ENCODE measurements at places on chromosomes 3 and 15.
A peak's percentile ranks its signal among the peaks of the same experiment; 100 is the strongest.

- DNase-seq, result no peak
Measured at GRCh38 chr3:12585970-12586369, 29.1 kb downstream of the MKRN2 start.

DNA sequence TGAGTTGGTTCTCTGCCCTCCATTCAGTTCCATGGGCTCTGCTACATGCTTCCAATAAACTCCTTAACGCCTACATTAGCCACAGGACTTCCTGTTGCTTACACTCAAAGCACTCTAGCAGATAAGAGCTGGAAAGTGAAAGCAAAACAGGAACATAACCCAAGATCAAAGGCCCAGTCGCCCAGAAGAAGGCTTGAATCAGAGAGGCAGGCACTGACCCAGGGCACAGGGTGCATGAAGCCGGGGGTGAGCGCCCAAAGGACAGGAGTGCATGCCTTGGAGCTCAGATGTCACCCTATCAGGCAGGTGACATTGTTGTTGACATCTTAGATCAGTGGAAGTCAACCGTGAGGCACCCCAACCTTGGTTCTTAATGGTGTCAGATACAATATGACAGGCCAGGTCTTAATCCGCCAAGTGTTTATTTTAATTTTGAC lies 235.1 kb downstream of the UACA start:
- peak; percentile 86 for DNase-seq

- no peak for DNase-seq
Measured at GRCh38 chr15:40471105-40471807, 472 bp downstream of the CHST14 start.

DNA sequence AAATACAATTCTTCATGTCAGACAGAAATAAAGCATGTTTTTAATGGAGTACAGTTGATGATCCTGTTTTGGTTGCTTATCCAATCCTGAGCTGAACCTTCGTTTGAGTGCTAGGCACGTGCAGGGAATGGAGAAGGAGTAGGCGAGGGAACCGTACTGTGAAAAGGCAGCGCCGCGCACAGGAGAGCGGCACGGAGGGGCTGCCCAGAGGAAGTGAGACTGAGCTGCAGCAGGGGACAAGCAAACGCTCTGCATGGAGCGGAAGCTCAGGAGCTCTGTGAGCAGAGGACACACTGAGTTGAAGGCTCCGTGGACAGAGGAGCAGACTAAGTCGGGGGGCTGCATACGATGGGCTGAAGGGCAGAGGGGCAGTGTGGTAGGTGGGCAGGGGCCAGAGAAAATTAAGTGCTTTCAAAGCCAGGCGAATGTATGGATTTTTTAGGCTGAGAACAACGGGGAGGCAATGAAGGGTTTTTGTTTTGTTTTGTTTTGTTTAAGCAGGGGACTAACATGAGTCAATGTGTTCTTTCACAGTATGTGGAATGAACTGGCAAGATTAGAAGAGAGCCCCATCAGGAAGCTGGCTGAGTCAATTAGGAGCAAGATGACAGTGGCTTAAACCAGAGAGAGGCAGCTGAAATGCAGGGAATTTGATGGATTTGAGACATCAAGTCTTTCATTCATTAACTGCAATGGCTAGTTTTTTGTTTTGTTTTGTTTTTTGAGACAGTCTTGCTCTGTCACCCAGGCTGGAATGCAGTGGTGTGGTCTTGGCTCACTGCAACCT lies 23.8 kb upstream of the TM2D3 start:
- DNase-seq, result no peak

- no peak for DNase-seq
Measured at GRCh38 chr3:127903611-127904375, 11.2 kb upstream of the KBTBD12 start.

GRCh38 chr3:11619946-11620652 lies 23.6 kb downstream of the VGLL4 start:
- DNase-seq, result no peak

- peak; percentile 31 for DNase-seq
Measured at GRCh38 chr3:180278583-180279188, 241.9 kb upstream of the PEX5L start.

DNA sequence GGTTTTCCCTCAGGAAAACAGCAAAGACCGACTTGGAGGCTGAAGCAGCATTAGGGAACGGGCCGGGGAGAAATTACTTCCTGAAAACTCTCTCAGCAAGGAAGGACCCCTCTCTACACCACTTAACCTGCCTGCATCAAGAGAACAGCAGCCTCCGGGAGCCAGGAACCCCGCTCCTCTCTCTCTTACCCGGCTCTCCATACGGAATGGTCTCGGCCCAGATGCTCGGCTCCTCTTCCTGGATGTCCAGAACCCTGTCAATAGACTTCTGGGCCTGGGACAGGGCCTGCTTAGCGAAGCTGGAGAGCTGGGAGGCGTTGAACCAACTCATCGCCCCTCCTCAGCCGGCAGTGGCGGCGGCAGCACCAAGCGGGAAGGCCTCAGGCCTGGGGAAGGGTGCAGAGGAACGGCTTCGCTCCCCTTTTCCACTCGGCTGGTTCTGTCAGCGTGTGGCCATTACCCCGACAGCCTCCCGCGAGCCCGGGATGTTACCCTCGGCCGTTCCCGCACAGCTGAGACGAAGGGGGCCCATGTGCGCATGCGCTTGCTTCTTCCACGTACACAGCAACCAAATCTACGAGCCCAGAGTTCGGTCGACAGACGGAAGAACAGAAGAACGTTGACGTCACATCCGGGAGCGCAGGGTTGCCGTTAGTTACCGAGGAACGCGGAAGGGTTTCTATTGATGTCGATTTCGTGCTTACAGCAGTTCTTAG lies at the start of gene TMF1:
TSS of gene TMF1 (minus strand) at position 578 of the 716 bp plus-strand sequence. CDS start at position 331, 247 bp downstream.
- DNase-seq, result peak; percentile 96

GRCh38 chr3:138284079-138284478 lies 45.6 kb downstream of the NME9 start:
- DNase-seq, result no peak

DNA sequence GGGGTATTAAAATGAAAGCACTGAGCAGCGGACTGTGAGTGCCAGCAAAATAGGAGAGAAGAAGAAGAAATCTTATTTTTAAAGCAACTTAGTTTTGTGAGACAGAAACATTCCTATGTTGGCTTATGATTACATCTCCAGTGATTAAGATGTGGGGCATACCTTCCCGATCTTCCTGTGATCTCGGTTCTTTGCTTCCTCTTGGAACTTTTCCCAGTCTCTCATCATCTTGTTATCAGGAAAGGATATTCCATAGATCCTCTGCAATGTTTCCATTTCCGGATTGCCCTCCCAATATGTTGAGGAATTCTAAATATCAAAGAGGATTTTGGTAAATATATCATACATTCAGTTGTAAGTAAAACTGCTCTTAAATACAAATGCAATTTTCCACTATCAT lies 22.2 kb downstream of the TARS3 start:
- DNase-seq, result no peak

GRCh38 chr15:48569591-48570302 lies 75.8 kb downstream of the FBN1 start:
- DNase-seq, result no peak

DNA sequence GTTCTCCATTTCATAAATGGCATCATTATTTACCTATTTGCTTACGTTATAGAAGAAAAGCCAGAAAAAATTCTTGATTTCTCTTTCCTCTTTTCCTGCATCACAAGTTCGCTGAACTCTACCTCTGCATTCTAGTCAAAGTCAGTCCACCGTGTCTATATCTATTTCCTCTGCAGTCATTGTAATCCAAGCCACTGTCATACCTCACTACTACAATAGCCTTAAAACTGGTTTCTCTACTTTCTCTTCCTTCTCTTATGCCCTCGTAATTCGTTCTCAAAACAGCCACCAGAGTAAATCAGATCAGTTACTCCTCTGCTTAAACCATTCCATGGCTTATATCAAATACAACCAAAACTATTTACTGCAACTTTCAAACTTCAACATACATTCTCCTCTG lies 13.4 kb upstream of the FAM81A start:
- DNase-seq, result no peak

DNA sequence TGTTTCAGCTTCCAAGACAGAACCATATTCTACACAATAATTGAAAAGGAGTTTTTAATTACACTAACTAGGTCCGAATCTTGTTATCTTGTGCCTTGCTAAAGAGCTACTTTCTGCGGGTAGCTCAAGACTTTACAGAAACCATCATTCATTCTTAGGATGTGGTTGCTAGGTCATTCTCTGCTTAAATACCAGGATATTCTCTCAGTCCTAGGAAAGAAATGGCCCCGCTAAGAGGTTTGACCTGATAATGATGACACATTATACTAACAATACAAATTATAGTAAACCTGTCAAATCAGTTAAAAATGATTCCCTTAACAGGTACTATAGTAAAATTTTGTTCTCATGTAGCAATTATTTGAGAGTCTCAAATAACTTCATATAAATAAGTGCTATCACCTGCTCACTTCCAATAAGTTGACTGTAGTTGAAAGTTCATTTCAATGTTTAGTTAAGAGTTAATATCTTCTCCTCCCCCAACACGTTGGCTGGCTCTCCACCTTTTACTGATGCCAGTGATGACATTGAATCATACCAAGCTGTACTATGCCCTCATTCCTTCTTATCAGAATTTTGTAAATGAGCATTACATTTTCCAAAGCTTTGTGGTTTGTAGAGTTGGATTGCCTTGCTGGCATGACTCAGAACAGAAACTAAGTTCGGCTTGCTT lies 3.6 kb upstream of the C3orf85 start:
- DNase-seq, result no peak

- no peak for DNase-seq
Measured at GRCh38 chr3:127497676-127498075, 92.9 kb downstream of the TPRA1 start.

- peak; percentile 4 for DNase-seq
Measured at GRCh38 chr3:186381424-186382216, 19.6 kb upstream of the DGKG start.

DNA sequence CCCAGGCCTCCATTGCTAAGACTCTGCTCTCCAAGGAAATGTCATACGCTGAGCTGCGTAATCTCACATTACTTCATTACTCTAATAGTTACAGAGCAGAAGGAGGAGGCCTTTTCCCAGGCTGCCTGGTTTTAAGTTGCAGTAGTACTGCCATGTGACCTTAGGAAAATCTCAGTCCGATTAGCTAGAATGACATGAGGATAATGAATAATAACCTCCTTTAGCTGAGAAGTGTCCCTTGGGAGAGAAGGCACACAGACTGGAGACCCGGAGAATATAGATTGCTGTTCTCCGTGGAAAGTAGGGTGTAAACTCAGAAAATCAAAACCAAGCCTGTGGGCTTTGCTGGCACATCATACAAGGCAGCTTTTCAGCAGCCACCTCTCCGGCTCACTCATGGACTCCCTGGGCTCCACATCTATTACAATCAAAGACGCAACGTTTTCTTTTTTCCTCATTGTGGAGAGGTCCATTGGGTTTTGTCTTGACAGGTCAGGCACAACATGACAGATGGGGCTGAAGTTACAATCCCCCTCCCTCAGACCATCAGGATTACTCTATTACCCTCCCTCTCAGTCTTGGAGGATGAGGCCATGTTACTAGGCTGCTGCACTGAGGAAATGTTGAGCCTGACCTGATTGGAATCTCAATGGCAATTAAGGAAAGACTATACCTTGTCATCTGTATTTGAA lies 134.8 kb upstream of the MB21D2 start:
- DNase-seq, result no peak

DNA sequence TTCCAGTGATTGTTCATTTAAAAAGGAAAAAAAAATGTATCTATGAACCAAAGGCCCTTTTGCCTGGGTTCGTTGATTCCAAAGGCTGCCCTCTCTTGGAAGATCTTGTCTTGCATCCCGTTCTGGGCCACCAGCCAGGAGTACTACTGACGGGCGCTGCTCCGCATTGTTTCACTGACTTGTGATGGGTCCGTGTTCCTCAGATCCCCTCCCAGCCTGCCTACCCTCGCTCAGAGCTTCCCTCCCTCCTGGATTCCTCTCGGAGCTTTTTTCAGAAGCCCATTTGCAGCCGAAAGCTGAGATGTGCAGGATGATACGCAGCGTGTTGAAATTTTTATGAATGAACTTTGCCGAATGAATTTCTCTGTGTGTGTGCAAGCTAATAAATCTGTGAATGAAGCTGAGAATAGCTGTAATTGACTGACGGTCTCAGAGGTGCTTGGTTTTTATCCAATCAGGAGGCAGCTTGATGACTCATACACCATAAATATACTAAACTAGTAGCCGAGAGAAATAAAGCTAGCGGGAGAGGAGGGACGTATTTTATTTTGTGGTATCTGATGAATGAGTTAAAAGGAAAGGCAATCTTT lies at the start of gene SHC4:
TSS of gene SHC4 (minus strand) at position 396 of the 590 bp plus-strand sequence. CDS start 904 bp downstream, outside the sequence.
- DNase-seq, result peak; percentile 8

GRCh38 chr3:36060950-36061349 lies 319.4 kb upstream of the STAC start:
- DNase-seq, result no peak

GRCh38 chr3:146128939-146129338 lies 32.0 kb downstream of the PLOD2 start:
- no peak for DNase-seq

- no peak for DNase-seq
Measured at GRCh38 chr3:172698631-172699030, 12.2 kb downstream of the NCEH1 start.

GRCh38 chr3:113873293-113873692 lies 34.7 kb downstream of the GRAMD1C start:
- no peak for DNase-seq

DNA sequence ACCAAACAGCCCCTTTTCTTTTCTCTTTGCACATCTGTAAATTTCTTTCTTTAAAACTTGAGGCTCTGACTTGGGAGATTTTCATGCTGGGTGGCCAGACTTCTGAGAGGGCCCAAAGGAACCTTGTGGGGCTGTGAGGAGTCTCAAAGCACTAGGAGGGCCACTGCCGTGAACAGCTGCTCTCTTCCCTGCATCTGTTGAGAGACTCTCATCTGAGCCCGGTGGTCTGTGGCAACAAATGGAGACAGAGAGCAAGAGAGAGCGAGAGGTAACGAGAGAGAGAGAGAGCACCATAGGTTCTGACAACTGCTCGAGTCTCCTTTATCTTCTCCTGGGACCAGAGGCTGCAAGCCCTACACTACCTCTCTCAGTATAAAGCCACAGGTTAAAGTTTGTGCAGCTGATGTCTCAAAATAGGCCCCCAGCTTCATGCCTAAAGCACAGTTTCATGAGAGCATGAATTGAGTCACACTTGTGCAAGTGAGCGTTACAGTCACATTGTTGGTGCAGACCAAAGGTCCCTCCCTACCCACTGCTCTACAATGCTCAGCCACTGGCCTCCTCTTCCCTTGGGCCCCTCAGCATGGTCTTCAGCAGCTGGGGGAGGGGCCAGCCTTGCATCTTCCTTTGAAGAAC lies 60.7 kb downstream of the ZNF621 start:
- no peak for DNase-seq

- no peak for DNase-seq
Measured at GRCh38 chr15:42145546-42146455, 10.6 kb downstream of the PLA2G4F start.

DNA sequence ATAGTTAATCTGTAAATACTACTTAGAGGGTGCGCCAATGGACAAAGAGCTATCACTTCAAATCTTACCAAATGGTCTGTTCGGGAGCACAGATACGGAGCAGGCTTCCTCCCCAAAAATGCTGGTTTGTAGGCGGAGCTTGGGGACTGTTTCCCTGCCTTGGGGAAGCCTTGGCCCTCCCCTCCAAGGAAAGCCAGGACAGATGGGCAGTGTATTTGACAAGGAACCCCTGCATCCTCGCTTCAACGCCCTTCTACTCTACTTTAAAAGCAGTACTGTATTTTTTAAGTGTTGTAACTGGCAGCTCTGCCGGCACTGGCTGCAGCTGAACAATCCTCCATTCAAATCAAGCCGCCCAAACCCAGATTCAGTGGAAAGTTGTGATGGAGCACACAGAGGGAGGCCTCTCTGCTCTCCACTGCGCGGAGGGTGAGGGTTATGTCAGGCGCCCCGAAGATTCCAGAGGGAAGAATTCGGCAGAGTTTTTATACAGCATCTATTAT lies 83.1 kb upstream of the FNDC3B start:
- no peak for DNase-seq

- no peak for DNase-seq
Measured at GRCh38 chr3:79052054-79052681, 715.6 kb downstream of the ROBO1 start.

All from NAMALWA (cell line).